ENCODE measurements at places on chromosomes 2 and 18.

DNA sequence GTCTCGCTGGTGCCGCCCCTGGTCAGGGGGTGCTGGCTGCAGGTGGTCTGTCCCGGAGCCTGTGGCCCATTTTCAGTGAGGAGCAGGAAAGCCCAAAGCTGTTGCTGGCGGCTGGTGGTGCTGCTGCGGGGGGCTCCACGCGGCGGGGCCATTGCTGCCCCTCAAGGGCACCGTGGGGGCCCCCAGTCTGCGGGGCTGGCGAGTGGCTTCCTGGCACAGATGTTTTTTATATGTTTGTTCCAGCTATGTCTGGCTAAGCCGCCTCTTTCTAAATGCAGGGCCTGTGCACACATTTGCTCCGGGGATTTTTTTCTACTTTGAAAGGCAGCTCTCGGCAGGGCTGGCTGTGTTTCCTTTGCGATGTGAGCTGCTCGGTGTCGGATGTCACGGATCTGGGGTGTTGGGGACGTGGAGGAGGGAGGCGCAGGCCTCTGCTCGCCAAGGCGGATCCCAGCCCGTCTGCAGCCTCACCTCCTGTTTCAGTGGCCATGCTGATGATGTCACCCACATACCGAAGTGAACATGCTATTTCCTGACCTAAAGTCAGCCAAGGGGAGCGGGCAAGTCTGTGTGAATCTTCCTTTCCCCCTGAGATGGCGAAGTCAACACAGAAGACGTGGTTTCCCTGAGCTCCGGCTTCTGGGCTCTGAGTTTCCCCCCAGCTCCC, 112.0 kb upstream of the CTDP1 start:
- no peak for DNase-seq

- DNase-seq, result no peak
These were observed 40.0 kb downstream of the TTC32 start for GRCh38 chr2:19861813-19862212.

GRCh38 chr2:20224164-20224715, 690 bp downstream of the SDC1 start:
- DNase-seq, result no peak

- DNase-seq, result no peak
These were observed 26.0 kb upstream of the NOTO start for GRCh38 chr2:73176205-73176880.

DNA sequence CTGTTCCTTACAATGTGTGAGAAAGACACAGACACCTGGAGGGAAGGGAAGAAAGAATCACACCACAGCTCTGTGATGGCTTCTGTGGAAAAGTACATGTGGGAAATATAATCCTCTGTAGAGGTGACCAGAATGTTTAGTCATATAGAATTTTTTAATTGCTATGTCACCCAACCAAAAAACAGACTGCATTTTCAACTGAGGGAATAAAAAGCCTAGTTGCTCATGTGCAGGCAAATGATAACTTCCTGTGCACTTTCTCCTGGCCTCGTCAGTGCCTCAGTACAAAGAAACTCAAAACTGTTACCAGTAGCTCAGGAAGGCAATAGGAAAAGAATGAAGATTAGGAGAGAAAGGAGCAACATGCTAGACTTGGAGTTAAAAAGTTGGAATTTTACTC, 326.8 kb downstream of the OSR1 start:
- no peak for DNase-seq

DNA sequence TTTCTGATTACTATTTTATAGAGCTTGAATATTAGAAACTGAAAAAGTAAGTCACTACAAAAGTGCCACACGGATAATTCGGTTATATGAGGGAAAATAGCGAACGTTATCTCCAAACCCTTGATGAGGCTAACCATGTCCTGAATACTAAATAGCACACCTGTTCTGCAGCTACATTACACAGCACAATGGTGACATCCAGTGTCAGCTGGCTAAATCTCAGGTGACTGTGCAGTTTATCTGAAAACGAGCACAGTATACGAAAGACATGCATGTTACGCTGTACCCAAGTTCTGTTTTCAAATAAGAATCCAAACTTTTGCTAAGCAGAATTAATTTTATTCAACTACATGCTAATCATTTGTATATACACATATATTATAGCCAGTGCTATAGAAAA, 9.0 kb downstream of the CCDC68 start:
- DNase-seq, result peak; percentile 8

DNA sequence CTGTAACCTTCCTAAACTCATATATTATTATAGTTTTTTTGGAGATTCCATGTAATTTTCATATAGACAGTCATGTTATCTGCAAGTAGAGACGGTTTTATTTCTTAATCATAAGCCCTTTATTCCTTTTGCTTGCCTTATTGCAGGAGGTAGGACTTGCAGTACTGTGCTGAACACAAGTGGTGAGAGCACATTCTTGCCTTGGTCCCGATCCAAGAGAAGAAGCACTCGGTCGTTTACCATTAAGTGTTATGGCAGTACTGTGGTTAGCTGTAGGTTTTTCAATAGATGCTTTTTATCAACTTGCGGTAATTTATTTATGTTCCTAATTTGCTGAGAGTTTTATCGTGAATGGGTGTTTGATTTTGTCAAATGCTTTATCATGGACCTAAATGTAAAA, 305.7 kb downstream of the DYSF start:
- DNase-seq, result no peak

- no peak for DNase-seq
These were observed 2.7 kb downstream of the MIB1 start for GRCh38 chr18:21743166-21743832.

DNA sequence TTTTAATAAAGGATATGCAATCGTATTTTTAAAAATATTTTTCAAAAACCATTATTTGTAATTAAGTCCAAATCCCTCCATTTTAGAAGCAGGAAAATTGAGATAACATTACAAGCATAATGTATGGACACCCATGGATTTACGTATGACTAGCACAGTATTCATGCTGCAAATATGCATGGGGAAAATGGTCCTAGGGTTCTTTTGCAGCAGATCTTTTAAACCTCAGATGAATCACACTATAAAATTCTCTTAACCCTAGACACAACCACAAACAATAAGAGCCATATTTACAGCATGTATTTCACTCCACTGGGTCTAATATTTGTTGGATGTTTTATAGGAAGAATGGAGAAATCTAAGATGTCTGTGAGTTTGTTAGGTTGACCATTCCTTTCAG, 453.4 kb downstream of the TGIF1 start:
- DNase-seq, result no peak

DNA sequence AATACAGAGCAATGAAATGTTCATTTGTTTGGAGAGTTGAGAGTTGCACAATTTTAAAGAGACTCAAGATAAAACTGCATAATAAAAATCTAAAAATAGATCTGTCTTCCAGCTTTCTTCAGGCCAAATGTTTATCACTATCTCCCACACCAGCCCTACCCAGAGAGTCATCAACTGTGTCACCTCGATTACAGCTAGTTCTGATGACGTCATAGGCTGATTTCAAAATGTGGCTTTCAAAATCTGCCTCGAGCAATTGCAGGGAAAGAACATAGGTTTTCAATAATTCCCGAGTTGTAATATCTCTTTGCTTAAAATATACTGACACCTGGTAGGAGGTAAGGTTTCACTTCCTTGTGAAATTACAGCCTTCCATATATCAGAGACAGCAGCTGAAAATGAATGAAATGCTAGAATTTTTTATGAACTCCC, 677.6 kb upstream of the ID2 start:
- no peak for DNase-seq

GRCh38 chr18:57776767-57777166, 26.3 kb downstream of the ATP8B1 start:
- no peak for DNase-seq

DNA sequence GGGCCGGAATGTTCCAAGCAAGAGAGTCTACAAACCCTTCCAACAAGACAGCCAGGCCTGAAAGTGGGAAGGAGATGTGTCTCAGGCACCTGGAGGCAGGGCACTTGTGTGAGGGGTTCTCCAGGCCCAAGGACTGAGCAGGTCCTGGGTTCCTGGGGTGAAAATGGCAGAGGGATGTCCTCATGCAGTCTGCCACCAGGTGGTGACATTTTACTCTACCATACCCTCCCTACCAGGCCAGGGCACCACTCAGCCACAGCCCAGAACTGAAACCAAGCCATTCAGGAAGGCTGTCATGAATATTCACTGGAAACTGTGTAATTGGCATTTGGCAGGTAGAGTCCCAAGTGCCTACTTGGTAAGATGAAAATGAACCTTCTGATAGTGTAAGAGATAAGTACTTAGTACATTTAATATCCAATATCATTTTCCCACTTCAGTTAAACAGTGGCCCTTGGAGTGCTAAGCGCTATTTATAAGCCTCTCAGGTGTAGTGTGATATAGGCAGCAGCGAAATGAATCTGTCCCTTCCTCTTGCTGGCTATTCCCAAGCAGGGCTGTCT, 185.1 kb downstream of the MYO5B start:
- peak; percentile 2 for DNase-seq

GRCh38 chr2:231036131-231036530, 1.2 kb upstream of the C2orf72 start:
- no peak for DNase-seq

DNA sequence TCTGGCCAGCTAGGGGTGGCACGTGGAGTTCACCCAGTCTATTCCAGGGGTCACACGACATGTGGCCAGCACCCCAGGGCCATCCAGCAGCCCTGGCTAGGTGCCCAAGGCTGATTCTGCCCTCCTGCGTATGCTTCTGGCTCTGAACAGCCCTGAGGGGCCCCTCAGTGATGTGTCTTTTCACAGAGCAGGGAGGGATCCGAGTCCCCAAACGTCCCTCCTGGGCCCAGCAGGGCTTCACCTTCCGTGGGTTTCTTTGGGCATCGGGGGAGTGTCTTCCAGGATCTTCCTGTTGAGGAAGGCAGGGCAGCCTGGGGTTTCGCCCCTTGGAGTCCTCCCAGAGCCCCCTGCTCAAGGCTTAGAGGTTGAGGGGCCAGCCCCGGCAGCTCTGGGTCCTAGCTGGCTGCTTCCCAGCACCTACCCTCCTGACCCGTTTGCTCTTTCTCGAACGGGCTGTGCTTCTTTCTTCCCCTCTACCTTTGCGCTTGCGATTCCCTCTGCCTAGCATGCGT, 165.9 kb downstream of the DYSF start:
- no peak for DNase-seq

DNA sequence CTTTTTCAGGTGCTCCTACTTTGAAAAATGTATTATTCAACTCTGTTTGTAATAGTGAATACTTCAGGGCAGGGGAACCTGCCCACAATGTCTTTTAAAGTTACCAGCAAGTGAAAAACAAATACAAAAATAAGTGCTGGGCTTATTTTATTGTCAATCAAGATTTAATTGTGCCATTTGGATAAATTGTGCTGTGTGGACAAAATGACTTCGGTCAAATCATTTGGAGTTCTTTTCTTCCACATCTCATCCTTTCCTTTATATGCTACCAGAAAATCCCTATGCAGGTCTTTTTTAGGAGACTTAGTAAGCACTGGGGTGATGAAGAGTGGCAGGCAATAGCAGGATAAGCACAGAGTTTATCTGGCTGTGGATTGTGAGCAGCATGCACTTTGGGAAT, 63.9 kb downstream of the NYAP2 start:
- no peak for DNase-seq

DNA sequence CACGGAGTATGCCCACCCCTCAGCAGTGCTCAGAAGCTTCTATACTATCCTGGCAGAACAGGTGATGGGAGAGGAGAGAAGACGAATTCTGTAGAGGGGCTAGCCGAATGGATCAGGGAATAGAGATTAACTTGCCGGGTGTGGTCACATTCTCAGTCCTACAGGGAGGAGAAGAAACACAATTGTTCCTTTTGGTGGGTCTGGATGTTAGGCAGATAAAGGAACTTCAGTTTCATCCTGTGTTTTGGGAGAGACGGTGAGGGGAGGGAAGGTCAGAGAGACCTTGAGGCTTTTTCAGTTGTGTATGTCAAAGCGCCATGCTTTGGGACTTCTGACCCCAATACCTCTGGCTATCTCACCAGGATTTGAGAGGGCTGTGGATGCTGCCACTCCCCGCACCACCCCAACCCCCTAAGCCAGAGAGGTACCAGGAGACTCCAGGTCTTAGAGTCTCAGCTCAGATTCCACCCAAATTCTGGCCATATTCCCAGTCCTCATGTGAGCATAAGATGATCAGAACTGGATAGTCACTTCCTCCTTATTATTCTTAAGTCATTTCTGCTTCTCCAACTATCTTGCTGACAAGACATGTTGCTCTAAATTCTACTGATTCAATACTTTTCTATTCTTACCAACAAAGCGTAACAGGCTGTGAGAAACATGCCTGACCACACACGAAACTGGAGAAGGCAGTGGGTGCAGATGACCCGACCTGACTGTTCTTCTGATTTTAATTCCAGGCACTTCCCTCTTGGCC, 2.3 kb upstream of the TMEM37 start:
- no peak for DNase-seq

GRCh38 chr2:165839610-165840009, 45.6 kb upstream of the GALNT3 start:
- no peak for DNase-seq

DNA sequence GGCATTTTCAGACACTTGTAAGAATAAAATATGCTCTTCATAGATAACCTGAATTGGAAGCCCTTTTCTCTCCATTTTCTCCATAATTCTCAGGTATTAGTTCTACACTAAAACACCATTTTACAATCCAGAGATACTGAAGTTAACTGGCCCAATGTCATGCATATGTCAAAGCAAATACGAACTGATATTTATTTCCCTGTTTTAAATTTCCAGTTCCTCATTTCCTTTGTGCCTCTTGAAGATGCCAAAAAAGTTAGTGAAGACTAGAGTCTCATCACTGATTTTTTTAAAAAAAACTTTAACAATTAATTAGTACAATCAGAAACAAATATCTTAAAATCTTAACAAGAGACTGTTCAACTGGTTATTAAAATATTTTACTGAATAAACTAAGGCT, 52.8 kb upstream of the ITGB6 start:
- no peak for DNase-seq

- DNase-seq, result no peak
These were observed 88.0 kb upstream of the EFEMP1 start for GRCh38 chr2:56011624-56012023.

DNA sequence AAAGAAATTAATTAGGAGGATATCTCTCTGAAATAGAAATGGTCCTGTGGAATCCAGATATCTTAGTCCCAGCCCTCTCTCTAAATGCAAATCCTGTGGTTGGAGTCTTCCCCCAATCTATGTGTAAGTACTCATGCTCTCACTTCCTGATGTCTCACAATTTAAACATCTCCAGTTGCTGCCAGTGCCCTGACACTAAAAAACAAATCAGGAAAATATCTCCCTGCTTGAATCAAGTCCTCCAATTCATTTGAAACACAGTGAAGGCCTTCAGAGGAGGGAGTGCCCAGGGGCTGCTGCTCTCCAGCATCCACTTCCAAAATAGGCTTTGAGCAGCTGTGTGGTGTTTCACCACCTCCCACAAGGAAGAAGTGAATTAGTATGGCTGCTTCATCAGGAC, 413.8 kb downstream of the RAD51AP2 start:
- no peak for DNase-seq

- DNase-seq, result no peak
These were observed 150.6 kb upstream of the UBE2E3 start for GRCh38 chr2:180829836-180830235.

- no peak for DNase-seq
These were observed 18.2 kb upstream of the CCBE1 start for GRCh38 chr18:59715445-59715844.

DNA sequence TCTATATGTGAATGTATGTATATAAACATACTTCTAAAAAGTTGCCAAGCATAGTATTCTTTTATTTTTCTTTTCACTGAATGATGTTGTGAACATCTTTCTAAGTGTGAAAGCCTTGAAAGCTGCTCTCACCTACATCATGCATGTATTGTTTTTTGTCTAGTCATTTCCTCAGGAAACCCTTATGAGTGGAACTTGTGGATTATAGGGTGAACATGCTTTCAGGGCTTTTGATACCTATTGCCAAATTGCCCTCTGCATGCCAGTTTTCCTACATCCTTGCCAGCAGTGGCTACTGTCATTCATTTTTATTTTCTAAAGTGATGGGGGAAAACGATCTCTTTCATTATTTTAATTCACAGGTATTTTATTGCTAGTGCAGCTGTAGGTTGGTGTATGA, 78.3 kb downstream of the ADAM23 start:
- DNase-seq, result no peak
